ENCODE measurements at places on chromosomes 1 and 21.

GRCh38 chr21:40143822-40144525 lies 276.7 kb downstream of the PCP4 start:
- peak; percentile 61 for DNase-seq

GRCh38 chr1:171083222-171083621 lies 7.5 kb upstream of the FMO3 start:
- DNase-seq: no peak

- no peak for DNase-seq
These were observed 1.1 kb downstream of the OBSCN start for GRCh38 chr1:228208831-228209551.

GRCh38 chr1:91672601-91673161 lies 172.0 kb downstream of the CDC7 start:
- DNase-seq: no peak

DNA sequence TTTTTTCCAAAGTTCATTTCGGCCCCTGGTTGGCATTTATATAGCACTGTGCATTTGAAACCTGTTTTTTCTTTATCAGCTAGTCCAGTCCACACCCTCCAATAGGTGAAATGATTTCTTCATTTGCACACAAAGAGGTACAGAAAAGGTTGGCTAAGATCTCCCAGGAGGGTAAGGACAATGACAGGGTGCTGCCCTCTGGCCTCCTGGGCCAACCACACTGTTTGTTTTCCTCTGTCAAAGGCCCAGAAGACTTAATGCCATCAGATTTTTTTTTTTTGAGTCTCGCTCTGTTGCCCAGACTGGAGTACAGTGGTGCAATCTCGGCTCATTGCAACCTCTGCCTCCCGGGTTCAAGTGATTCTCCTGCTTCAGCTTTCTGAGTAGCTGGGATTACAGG lies 70.1 kb upstream of the EFHD2 start:
- DNase-seq: no peak

DNA sequence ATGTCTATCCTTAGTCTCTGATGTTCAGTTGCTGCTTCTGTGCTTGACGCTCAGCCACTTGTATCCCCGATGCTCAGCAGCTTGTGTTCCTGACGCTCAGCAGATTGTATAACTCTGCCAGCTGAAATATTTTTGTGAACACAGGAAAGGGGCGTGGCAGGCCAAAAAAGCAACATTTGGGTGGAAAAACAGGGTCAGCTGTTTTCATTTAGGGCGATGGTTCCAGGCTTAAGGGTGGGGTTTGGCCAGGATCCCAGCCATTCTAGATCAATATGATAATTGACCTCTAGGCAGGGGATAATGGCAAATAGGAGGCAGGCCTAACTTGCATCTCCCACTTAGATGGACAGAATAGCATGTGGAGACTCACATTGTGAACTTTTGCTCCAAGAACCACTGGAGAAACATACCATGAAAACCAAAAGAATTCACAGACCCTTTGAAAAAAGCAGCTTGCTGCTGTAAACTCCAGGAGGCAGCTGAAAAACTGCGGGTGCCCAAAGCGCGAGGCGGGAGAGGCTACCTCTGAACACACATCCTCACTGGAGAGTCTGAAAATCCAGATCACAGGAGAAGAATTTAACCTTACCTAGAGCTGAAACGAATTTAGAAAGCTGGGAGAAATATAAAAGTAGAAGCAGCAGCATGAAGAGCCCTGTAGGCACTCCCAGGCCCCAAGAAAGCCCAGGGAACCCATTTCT lies 58.3 kb downstream of the ZNF648 start:
- DNase-seq: no peak

DNA sequence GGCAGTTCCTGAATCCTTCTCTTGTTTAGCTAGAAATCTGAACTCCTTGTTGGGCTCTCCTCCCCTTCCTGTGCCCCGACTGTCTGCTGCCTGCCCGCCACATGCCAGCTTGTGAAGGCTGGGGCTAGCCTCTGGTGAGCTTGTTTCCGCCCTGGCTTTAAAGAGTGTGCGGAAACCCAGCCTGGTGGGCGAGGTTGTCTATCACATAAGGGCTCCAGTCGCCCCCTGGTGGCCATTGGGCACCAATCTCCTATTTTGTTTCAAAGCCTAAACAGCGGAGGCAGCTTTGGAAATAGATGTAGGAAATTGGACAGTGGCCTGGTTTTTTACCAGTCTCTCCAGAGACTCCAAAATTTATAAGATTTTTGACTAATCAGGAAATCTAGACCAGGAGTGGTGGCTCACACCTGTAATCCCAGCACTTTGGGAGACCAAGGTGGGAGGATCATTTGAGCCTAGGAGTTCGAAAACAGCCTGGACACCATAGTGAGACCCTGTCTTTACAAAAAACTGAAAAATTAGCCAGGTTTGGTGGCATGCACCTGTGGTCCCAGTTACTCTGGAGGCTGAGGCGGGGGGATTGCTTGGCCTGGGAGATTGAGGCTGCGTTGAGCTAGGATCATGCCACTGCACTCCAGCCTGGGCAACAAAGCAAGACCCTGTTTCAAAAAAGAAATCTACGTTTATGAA lies 9.8 kb downstream of the ATP8B2 start:
- DNase-seq: peak; percentile 84

GRCh38 chr1:204213668-204214662 lies at the start of gene GOLT1A:
TSS of gene GOLT1A (minus strand) at chr1:204213988. CDS start at chr1:204213906, 82 bp downstream.
- DNase-seq: peak; percentile 60

GRCh38 chr1:232034556-232034955 lies 408.0 kb downstream of the DISC1 start:
- no peak for DNase-seq

DNA sequence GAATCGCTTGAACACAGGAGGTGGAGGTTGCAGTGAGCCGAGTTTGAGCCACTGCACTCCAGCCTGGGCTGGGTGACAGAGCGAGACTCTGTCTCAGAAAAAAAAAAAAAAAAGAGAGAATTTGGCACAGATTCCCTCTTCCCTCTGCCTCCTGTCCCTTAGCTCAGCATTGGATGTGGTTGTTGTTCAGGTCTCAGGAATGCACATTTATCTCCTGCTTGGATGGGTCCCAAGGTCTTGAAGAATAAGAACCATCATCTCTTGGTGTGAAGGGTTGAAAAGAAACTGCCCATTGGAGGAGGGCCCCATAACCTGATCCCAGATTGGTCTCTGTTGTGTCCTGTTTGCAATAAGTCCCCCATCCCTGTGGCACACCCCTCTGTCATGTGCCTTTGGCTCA lies 34.9 kb downstream of the UBIAD1 start:
- no peak for DNase-seq

- DNase-seq: no peak
These were observed 501 bp downstream of the FBXO6 start for GRCh38 chr1:11664336-11665065.

- no peak for DNase-seq
These were observed 49.1 kb upstream of the RIPK4 start for GRCh38 chr21:41815652-41816582.

DNA sequence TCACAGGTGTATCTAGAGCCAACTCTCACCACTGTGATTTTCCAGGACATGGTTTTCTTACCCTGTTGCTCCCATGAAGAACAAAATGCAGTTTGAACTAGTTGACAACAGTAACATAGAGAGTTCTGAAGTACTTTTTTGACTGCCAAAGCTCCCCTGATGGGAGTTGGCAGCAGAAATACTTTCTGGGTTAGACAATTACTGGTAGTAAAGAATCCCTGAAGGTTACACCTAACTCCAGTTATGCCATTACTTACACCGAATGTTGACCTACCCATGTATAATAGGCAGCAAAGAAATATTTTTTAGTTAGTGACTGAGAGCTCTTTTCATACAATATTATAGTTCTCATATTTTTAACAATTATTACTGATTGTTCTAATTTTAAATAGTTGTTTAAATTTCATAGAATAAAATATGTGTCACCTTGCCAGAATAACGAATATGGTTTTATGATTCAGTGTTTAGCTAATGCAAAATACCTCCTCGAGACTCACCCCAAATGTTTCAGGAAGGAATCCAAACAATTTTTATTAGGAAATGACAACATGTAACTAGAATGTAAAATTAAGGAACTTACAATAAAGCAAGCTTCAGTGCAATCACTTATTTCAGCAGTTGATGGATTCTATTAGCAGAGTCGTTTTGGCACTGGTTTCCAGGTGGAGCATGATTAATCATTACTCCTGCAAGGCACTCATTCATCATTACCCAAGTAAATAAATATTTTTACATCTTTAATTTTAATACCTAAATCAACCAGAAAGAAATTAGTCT lies 237.6 kb downstream of the MRPL39 start:
- DNase-seq: no peak

DNA sequence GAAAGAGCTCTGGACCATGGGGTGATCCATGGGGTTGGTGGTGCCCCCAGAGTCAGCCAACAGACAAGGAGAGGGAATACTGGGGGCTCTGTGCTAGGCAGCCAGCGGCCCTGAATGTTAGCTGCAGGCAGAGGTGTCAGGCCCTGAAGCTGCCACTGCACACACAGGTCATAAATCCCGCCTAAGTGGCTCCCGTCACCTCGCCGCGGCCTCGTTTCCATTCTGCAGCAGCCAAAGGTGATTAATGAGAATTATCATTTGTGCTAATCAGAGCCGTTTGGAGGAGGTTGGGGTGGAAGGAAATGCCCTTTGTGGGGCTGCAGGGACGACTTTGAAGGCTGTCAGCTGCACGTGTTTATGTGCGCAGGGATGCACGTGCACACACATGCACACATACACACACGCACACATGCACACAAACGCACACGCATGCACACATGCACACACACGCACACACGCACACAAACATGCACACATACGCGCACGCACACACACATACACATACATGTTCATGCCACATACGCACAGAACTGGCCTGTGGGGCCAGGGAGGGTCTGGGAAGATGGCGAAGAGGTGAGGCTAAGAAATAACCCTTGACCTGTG lies 88.8 kb upstream of the ARHGEF16 start:
- no peak for DNase-seq

DNA sequence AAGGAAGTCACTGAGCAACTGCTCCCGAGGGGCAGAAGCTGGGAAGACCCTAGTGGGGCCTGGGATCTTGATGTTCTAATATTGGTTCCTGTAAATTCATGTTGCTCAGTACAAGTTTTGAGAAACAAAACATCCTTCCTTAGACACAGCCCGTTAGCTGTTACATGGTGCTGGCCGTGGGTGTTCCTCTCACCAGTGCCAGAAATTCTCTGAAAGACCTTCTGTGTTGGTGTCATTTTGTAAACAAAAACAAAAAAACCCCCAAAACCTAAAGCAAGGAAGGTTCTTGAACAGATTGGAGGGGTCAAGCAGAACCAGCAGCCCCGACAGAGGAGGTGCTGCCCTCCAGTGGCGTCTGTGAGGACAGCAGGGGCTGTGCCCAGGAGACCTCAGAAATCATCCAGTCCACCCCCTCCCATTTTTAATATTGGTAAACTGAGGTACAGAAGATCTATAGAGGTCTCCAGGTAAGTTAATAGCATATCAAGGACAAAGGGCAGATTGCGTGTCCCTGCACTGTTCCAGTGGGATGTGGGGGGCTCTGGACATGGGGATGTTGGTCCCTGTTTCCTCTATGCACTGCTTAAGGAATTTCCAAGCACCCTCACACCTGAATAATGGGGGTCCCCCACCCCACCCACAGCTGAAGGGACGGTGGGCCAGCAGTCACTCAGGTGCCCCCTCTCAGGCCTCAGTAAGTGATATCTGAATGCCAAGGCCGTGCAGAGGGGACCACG lies 38.2 kb downstream of the SLC2A7 start:
- DNase-seq: peak; percentile 77
